ENCODE measurements at places on chromosomes 13 and 19.

- DNase-seq, result no peak
These were observed 72.9 kb downstream of the NHLRC3 start for GRCh38 chr13:39111145-39111544.

GRCh38 chr19:40147693-40148347 lies 43.4 kb upstream of the MAP3K10 start:
- peak; percentile 73 for DNase-seq

- no peak for DNase-seq
These were observed 15.6 kb upstream of the NANOS3 start for GRCh38 chr19:13861392-13861713.

GRCh38 chr13:23506071-23506806 lies 64.0 kb upstream of the TNFRSF19 start:
- peak; percentile 6 for DNase-seq

DNA sequence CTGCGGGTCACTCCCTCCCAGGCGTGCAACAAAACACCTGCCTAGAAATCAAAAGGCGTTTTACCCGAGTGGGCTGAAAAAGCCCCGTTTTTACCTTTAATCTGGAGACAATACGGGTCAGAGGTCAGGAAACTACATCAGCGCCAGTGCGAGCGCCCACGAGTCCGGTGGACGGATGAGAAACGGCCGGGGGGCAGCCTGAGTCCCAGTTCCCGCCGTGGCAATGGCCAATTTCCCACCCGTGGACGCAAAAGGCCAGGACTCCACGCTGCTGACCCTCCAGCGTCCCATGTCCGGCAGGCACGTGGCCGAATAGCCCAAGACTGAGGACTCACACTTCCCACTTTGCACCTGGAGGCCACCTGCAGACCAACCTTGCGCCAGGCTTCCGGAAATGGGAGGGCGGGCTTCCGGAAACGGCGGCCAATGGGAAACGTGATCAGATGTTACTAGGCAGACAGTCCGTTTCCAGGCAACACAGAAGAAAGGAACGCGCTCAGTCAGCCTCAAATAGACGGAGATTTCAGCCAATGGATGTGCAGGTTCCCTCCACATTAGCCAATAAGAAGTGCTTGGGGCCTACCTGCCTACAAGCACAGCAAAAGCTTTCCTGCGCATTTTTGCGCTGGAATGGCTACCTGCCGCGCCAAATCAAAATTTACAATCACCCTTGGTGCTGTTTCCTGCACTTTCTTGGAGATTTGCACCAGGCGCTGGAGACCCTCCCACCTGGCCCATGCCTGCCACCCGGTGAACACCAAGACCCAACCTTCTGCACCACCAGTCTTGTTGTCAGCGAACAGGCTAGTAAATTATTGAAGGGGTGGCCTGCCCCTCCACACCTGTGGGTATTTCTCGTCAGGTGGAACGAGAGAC lies 47.4 kb downstream of the ZFP14 start:
- peak; percentile 92 for DNase-seq

GRCh38 chr19:1214862-1215731 lies 9.5 kb downstream of the STK11 start:
- no peak for DNase-seq

DNA sequence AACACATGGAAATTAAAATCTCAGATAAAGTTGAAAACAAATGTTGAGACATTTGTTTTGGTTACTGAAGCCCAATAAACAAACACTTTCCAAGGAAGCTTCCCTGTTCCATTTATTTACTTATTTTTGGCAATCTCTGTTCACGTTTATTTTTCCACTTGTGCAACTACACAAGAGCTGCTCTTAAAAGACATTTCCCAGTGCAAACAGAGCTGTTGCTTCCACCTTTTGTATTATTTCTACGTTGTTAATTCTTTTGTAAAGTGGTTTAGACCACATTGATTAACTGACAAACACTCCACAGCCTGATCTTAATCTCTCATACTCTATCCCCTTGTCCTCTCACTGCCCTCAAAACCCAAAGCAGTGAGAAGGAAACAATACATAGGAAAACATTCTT lies 757.6 kb downstream of the LIG4 start:
- no peak for DNase-seq

GRCh38 chr19:30492586-30493270 lies 120.5 kb downstream of the ZNF536 start:
- DNase-seq, result no peak

- no peak for DNase-seq
These were observed 11.7 kb downstream of the NECTIN2 start for GRCh38 chr19:44857837-44858236.

GRCh38 chr19:15986701-15987100 lies 37.9 kb downstream of the OR10H4 start:
- DNase-seq, result no peak

DNA sequence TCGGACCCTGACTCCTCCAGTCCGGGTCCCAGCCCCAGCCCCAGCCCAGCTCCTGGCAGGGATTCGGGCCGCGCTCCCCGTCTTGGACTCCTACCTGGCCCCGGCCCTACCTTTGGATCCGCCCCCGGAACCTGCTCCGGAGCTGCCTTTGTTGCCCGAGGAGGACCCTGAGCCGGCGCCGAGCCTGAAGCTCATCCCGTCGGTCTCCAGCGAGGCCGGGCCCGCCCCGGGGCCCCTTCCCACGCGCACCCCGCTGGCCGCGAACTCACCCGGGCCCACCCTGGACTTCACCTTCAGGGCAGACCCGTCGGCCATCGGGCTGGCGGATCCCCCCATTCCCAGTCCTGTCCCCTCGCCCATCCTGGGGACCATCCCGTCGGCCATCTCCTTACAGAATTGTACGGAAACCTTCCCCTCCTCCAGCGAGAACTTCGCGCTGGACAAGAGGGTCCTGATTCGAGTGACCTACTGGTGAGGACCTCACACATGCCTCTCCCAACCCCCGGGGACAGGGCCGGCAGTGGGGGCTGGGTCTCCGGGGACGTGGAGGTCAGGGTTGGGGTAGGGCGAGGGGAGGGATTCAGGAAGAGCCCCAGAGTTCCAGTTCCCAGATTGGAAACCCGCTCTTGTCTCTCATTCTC lies 732 bp downstream of the SELENOV start:
- DNase-seq, result no peak

GRCh38 chr13:79352107-79352506 lies 53.9 kb downstream of the RBM26 start:
- DNase-seq, result no peak

GRCh38 chr19:21256722-21257121 lies 72.5 kb downstream of the ZNF708 start:
- peak; percentile 34 for DNase-seq

GRCh38 chr19:29793116-29793727 lies 18.6 kb upstream of the CCNE1 start:
- DNase-seq, result no peak

- DNase-seq, result no peak
These were observed 1.8 kb upstream of the RUBCNL start for GRCh38 chr13:46388846-46389245.

DNA sequence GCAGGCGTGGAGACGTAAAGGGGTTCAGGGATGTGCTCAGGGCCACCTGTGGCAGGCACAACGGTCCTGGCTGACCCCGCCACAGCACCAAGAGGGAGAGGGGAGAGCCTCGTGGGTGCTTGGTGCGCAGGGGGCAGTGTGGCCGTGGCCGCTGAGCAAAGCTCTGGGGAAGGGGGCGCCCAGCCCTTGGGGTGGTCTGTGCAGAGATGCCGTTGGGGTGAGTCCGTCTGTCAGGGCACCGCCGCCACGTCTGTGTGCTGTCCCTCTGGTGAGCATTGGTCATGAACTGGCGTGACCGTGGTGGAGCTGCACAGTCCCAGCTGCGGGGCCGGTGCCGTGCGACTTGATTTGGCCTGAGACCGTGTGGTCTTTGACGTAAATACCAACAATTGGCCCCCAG lies 15.3 kb downstream of the GNA11 start:
- DNase-seq, result no peak

- peak; percentile 61 for DNase-seq
These were observed 14.4 kb downstream of the LIG4 start for GRCh38 chr13:108200781-108201398.

DNA sequence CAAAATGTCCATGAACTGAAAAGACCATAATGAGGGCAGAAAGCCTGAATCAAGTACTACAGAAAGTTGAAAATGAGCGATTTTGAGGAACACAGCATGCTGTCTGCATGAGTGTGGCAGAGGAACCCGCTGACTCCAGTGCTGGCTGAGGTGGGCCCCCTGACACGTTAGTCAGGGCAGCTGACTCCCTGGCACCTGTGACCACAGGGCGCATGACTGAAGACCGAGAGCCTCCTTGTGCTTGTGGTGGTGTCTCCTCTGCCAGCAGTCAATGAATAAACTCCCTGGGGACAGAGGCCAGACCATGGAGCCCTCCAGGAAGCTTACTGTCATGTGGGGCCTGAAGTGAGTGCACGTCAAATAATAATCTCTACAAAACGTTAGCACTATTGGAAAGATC lies 38.4 kb upstream of the VSTM2B start:
- DNase-seq, result no peak

GRCh38 chr13:106466691-106467426 lies 68.6 kb downstream of the EFNB2 start:
- no peak for DNase-seq

GRCh38 chr13:98537306-98537705 lies 39.6 kb downstream of the STK24 start:
- DNase-seq, result no peak

DNA sequence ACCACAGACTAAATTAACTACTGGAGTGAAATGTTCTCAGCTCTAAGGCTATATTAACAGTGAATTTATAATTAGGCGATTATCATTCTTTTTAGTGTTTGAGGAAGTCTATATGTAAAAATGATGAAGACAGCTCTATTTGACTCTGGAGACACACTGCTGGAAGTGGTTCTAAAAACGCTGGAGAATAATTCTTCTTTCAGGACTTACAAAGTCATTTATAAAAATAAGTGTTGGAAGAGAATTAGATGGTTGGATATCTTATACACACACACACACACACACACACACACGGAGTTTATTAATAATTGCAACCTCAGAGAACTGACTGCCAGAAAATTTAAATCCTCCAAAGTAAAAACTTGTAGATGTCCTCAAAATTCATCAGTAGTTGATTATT lies 1171.3 kb downstream of the EFNB2 start:
- DNase-seq, result no peak

DNA sequence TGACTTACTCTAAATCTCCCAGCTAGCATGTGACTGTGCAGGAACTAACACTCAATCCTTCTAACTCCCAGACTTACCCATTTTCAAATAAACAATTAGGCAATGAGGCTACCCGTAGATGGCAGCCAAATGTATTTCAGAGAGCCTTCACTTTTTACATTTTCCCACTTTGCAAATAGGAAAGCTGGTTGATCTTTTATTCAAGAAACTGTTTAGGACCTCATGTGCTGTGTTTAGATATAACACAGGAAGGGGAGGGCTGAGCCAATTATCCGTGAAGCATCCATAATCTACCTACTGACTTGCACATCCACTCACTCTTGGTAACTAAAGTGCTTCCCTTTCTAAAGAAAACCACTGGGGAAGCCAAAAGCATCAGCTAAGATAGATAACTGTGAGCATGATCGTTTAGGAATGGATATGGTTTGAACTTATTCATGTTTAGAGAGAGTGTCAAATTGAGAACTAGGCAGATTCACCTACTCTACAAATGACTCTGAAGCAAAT lies 33.4 kb downstream of the MBNL2 start:
- DNase-seq, result no peak

DNA sequence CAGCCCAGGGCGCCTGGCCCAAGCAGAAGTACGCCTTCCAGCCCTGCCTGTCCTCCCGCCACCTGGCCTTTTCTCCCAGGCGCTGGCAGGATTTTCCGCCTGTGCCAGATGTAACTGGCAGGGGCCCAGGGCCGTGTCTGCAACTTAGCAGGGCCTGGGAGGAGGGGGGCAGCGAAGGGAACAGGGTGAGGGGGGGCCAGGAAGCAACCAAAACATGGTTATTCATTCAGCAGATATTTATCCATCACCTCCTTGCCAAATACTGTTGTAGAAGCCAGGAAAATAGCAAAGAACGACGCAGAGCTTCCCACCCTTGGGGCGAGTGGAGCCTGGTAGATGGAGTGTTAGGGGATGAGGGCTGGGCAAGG lies 5.6 kb downstream of the TLE6 start:
- peak; percentile 99 for DNase-seq

DNA sequence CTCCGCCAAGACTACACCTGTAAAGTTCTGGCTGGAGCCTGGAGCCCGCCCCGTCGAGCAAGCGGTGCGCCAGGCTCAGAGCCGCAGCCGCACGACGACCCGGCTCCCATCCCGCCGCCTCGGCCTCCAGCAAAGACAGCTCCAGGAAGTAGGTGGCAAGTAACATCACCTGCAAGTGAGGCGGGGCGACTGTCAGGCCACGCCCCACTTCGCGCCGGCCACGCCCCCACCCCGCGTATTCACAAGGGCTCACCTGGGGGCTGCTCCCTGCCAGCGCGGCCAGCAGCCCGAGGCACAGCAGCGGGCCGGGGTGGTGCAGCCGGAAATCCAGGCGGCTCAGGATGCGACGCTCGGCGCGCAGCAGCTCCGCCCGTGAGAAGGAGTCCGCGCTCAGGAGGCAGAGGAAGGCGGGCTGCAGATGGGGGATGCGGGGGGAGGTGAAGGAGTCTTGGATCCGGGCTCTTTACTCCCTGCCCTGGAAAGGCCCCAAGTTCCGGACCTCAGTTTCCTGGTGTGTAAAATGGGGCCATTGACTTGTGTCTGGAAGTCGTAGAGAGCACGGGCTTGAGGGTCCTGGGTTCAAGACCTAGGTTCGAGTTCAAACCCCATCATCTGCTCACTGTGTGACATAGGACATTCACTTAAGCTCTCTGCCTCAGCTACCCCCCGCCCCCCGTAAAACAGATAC lies 3.2 kb downstream of the CCNP start:
- DNase-seq, result no peak

- no peak for DNase-seq
These were observed 16.3 kb downstream of the LEUTX start for GRCh38 chr19:39795001-39795400.

- DNase-seq, result peak; percentile 12
These were observed 761.5 kb downstream of the EFNB2 start for GRCh38 chr13:105773863-105774538.

- peak; percentile 43 for DNase-seq
These were observed 3.3 kb upstream of the C3 start for GRCh38 chr19:6723738-6724137.

DNA sequence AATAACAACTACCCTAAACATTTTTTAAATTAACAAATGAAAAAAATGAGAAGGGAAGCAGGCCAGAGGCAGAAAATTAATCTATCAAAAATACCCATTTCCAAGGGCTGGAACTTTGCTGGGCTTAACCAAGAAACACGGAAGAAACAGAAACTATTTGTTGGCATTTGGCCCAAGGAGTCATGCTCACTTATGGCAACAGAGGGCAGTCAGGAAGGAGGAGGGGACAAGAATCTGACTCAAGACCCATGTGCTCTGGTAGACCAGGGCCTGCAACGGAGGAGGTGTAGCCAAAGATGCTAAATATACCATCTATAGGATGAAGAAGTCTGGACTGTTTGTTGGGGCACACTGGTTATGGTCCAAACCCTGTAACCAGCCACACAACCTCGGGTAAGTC lies 496.7 kb downstream of the COG6 start:
- DNase-seq, result peak; percentile 97

GRCh38 chr13:33069365-33069764 lies 53.1 kb downstream of the KL start:
- DNase-seq, result peak; percentile 58
